ENCODE measurements at places on chromosomes 16 and 17. TPM values are rescaled to one million over a fixed set of nuclear protein-coding genes. Genes with fewer than 3 reads are reported as not detected.

DNA sequence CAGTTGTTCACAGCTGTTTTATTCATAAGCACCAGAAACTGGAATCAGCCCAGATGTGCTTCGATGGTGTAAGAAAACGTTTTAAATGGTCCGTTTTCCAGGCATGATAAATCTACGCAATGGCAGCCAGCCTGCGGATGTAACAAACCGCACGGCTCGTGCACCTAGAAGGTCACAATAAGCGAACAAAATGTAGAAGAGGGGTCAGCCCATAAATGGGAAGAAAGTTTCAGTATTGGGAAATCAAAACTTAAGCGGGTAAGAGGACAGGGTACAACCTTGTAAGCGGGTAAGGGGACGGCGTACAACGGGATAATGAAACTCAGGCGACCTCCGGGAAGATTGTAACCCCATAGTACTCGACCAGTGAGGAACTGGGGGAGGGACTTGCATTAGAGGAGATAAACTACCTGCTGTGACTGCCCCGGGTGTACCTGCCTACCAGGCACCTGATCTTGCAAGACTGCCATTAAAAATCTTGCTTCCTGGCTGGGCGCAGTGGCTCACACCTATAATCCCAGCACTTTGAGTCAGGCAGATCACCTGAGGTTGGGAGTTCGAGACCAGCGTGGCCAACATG is 66.6 kb downstream of the ANKRD11 start:
- DNase-seq: no peak

- DNase-seq: no peak
These were observed 13.9 kb upstream of the OR1F1 start for GRCh38 chr16:3173892-3174617.

- no peak for DNase-seq
These were observed 57.2 kb downstream of the C16orf82 start for GRCh38 chr16:27123795-27124409.

The ICAM2 gene
- total RNA-seq: 252 TPM

The LGALS9B gene
- total RNA-seq: not detected

The RHOT2 gene
- 82.1 TPM for total RNA-seq

Data from omental fat pad (tissue), 4 donors.